ENCODE measurements at places on chromosomes 12 and 14. TPM values are rescaled to one million over a fixed set of nuclear protein-coding genes. Genes with fewer than 3 reads are reported as not detected.
A peak's percentile ranks its signal among the peaks of the same experiment; 100 is the strongest.

Gene ATG101
- 153 TPM for total RNA-seq

- DNase-seq, result peak; percentile 96
These were observed 5.8 kb downstream of the CACNB3 start for GRCh38 chr12:48824112-48824511.

- DNase-seq, result peak; percentile 33
These were observed 1.1 kb downstream of the GXYLT1 start for GRCh38 chr12:42143452-42144157.

GRCh38 chr14:94876306-94876705 lies 106.4 kb upstream of the GSC start:
- no peak for DNase-seq

GRCh38 chr12:120833849-120834248 lies 70.3 kb downstream of the SPPL3 start:
- DNase-seq, result peak; percentile 39

- DNase-seq, result no peak
These were observed 108.5 kb downstream of the PHLDA1 start for GRCh38 chr12:75922944-75923642.

DNA sequence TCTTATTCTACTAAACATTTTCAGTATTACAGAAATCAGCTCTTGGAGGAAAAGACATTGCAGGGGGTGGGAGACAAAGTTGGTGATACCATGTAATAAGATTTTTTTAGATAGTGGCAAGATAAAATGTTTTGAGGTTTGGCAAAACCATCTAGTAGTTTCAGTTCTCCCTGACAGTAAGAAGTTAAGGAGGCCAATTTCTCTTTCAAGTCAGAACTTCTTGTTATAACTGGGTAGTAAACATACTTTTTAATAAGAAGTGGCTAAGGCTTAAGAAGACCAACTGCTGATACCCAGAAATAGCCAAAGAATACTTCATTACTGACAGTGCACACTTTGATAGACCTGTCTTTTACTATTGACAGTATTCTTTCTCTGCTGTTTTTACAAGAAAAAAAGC lies 452.3 kb downstream of the DIO2 start:
- DNase-seq, result no peak

- no peak for DNase-seq
These were observed 1106.8 kb downstream of the AACS start for GRCh38 chr12:126171937-126172559.

- no peak for DNase-seq
These were observed 333.6 kb downstream of the ADGRD1 start for GRCh38 chr12:131287015-131287937.

DNA sequence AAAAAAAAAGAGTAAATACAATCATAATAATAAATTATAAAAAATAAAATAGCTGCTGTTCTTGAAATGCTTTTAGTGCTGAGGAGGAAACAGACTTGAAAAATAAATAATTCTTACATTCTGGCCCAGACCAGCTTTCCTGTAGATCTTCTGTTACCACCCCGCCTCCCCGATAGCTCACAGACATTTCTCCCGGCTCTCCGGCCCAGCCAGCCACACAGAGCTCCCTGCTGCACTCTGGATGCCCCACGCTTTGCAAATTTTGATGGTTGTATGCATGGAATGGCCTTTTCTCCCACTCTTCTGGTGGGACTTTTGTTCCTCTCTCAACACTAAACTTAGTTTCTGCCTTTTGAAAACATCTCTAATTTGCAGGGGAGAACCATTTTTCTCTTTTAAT lies 249.3 kb downstream of the ATP23 start:
- no peak for DNase-seq

- DNase-seq, result no peak
These were observed 161.0 kb downstream of the SAMD4A start for GRCh38 chr14:54727929-54728328.

DNA sequence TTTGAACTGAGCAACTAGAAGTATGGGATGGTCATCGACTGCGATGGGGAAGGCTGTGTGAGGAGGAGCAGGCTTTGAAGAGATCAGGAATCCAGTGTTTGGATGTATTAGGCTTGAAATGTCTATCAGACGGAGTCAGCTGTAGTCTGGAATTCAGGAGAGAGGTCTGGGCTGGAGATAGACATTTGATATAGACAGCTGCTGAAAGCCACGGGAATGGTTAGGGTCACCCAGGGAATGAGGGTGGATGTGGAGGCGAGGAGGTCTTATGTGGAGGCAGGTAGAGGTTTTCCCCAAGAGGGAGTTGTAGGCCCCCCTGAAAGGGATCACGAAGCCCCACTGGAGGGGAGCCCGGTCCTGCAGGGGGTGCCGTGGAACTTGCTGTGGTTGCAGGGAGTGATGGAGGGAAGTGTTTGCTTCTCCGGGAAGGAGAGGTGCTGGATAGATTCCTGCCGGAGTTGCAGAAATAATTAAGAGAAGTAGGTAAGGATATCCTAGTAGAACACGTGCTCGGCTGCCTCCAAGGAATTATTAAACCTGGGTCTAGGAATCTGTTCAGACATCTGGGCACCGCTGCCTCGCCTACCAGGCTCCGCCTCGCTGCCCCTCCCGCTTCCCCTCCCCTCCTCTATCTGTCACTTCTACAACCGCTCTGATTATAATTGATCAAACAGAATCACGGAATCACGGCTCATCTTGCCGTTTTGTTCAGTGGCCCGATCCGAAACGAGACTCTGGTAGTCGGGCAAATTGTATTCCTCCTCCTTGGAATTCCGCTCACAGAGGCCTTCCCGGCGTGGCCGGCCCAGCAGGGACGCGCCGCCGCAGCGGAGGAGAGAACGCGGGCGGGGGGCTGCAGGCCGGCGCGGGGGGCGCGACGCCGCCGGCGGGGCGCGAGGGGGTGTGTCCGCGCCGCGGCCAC lies 826 bp upstream of the CACNA1C start:
- no peak for DNase-seq

DNA sequence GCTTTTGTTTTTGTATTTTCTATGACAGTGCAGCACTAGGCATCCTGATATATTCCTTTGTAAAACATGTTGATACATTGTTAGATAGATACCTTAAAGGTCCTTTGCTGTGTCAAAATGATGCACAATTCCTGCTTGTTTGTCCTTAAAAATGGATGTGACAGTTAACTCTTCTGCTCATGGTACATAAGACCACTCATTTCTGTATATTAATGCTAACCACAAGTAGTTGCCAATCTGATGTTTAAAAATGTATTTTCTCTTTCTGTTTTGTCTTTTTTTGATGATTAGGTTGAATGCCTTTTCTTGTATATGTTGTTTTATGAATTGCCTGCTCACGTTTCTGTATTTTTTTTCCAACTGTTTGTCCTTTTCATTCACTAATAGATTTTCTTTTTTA lies 35.1 kb downstream of the ATF7IP start:
- no peak for DNase-seq

GRCh38 chr14:65412856-65413738 lies 567 bp downstream of the FUT8 start:
- DNase-seq, result peak; percentile 36
